CD4-positive, alpha-beta T cell treated with Interferon gamma for 1 hour (primary cell): ENCODE measurements at places on chromosomes 13 and 19.
A peak's percentile ranks its signal among the peaks of the same experiment; 100 is the strongest.

GRCh38 chr19:18284712-18285360 lies 3.4 kb upstream of the JUND start:
- DNase-seq, result no peak

DNA sequence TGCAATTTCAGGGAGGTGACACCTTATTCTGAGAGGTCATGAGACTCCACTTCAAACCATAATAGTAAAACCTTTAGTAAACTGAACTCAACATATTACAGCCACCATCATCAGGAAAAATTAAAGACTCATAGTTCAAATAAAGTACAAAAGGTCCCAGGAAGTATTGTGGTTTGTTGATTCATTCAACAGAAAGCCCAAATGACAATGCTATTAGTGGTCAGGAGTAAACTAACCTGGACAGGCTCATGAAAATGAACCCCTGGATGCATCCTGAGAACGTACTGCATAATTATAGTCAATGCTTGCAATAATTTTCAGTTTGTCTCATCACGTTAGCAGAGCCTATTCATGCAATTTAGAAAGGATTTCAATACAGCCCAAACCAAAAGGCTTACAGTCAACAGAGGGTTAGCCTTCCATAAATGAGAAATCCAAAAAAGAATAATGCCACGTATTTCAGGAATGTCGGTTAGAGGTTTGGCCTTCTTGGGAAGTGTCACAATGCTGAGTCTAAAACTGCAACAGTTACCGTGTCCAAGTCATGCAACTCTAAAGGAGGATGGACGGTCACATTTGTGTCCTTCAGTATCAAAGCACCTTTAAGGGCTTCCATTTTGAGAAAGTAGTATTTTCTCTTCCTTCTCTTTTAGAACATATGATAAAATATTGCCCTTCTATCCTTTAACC lies 280.8 kb downstream of the ABCC4 start:
- DNase-seq, result no peak

- peak; percentile 49 for DNase-seq
Observed at GRCh38 chr13:48731957-48732569, 78.3 kb downstream of the CYSLTR2 start.

DNA sequence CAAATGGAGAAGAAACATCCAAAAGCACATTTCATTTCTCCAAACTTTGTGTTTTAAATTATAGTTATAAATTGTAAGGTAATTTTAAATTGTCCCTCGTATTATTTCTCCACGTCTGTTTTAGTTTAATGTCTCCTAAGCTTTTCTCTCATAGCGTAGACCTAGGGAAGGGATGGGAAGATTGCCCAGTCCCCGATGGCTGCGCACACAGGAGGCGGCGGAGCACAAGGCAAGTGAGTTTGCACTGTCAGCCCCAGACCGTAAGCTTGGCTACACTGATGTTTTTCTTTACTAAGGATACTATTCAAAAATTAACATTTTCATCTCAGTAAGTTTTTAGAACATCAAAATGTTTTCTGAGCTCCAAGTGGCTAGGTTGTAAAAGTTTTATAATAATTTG lies 72.3 kb downstream of the GPR12 start:
- DNase-seq, result no peak

DNA sequence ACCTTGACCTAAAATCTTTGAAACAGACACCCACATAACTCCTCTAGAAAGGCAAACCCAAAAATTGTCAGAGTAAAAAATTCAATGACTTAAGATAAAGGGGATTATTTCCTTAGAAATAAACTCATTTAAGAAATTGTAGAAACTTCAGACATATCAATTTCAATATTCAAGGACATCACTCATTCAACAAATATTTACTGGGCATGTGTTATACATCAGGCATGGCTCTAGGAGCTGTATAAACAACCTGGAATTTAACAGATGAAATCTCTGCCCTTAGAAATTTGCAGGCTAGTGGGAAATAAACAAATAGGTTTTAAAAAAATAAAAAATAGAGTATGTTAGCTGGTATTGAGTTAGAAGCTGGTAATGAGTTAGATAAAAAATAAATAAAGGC lies 84.0 kb upstream of the LSM14A start:
- no peak for DNase-seq

GRCh38 chr19:6098574-6098973 lies 11.7 kb downstream of the RFX2 start:
- no peak for DNase-seq

DNA sequence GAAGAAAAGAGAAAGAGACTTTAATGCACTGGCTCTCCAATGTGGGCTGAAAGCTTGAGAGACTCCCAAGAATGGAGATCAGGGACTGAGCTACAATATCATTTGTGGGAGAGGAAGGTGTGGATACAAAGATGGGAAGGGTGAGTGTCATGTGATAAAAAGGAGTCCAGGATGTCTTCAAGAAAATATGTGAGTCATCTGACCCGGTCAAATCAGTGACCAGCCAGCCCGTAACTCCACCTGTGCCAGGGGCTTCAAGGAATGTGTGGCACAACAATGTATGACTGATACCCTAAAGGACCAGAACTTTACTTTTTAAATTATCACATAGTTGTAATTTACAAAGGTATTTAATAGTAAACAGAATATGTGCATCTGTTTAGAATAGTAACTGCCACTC lies 97.2 kb downstream of the DOCK9 start:
- no peak for DNase-seq

- DNase-seq, result no peak
Observed at GRCh38 chr13:21573920-21574712, 29.9 kb downstream of the MICU2 start.

GRCh38 chr13:99836291-99836690 lies 135.3 kb downstream of the ZIC5 start:
- no peak for DNase-seq

- DNase-seq, result no peak
Observed at GRCh38 chr19:46931202-46931601, 70.4 kb downstream of the ARHGAP35 start.

DNA sequence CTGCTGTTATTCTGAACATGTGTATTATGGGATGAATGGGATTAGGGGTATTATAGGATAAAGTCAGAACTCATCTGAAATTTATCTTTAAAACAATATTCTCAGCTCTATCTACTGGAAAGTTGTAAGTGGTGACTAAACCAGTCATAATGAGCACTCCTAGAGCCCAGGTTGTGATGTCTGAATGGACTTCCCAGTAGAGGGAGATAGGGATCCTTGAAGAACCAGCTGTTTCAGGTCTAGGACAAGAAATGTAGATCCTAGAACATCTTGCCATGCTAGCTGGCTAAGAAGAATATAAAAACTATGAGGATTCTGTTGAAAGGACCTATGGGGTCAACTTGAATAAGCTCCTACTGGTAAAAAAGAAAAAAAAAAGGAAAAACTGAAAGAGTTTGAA lies 310.8 kb downstream of the SLC7A1 start:
- DNase-seq, result no peak

DNA sequence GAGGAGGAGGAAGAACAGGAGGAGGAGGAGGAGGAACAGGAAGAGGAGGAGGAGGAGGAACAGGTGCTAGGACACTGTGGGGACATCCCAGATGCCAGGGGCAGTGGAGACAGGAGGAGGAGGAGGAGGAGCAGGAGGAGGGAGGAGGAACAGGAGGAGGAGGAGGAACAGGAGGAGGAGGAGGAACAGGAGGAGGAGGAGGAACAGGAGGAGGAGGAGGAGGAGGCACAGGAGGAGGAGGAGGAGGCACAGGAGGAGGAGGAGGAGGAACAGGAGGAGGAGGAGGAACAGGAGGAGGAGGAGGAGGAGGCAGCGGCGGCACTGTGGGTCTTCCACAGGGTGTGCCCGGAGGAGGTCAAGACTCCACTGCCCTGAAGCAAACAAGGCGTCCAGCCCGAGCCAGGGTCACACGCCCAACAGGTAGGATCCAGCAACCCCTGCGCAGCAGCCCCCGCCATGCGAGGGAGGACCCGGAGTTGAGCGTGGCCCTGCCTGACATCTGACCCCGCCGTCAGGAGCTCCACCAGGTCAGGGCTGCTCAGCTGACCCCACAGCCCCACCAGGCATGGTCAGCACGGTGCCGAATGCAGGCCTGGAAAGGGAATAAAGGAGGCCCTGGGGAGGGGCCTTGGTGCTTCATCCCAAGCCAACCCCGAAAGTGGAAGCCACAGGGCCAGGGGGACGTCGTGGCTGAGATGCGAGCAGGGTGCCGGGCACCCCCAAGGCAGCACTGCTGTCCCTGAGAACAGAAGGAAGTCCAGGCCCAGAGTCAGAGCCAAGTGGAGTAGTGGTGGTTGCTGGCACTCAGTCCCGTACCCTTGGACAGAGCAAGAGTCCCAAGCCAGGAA lies 9.2 kb downstream of the SBNO2 start:
- no peak for DNase-seq

- DNase-seq, result no peak
Observed at GRCh38 chr19:4896372-4896771, 6.3 kb downstream of the ARRDC5 start.

DNA sequence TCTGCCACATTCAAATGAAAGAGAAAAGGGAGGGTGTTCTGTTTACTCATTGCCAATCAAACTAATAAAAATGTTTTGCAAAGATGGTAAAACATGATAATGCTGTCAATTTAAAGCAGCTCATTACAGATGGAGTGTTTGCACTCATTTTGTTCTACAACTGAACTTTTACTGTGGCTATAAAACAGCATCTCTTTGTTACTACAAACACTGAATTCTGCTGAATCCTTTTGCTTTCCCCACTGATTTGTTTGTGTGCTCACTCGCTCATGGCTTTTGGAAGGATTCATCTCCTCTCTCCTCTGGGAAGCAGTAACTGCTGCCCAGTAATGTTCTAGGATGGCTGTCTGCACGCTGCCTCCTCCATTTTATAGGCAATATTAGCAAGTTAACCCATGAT lies 434.5 kb downstream of the PCDH9 start:
- DNase-seq, result no peak

- no peak for DNase-seq
Observed at GRCh38 chr13:29702912-29703351, 107.4 kb upstream of the SLC7A1 start.

GRCh38 chr13:50676602-50677001 lies 166.9 kb downstream of the DLEU7 start:
- DNase-seq, result no peak

GRCh38 chr19:3250675-3251074 lies 26.2 kb downstream of the CELF5 start:
- DNase-seq, result peak; percentile 12

GRCh38 chr13:60509601-60510386 lies 112.8 kb downstream of the TDRD3 start:
- no peak for DNase-seq

DNA sequence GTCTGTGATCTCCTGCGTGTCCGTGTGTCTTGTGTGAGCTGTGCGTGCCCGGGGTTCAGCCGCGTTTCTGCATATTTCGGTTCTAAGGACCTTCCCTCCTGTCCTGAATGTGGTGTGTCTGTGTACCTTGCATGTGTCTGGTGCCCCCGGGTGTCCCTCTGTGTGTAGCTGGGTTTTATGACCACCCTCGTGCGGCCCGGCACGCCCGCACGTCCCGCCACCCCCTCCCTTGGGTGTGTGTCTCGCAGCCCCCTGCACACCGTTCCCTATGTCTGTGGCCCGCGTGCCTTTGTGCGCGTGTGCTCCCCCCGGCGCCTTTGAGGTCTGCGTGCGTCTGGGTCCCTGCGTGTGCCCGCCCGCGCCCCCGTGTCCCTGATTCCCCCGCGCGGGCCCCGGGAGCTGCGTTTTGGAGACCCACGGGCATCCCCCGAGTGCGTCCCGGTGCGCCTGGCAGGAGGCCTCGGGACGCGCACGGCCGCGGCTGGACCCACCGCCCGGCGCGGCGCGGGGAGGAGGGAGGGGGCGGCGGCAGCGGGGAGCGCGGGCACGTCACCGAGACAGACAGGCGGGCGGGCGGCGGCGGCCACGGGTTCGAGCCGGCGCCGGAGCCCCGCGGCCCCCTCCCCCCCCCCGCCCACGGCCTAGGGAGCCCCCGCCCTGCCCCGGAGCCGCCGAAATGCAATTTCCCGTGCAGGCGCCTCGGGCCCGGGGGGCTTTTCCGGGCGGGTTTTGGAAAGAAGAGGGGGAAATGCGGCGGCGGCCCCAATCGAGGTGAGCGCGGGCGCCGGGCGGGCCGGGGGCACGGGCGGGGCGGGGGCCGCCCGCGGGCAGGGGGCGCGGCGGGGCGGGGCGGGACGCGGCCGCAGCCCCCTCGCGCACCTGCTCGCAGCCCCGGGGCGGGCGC lies 12.0 kb upstream of the NANOS3 start:
- no peak for DNase-seq

DNA sequence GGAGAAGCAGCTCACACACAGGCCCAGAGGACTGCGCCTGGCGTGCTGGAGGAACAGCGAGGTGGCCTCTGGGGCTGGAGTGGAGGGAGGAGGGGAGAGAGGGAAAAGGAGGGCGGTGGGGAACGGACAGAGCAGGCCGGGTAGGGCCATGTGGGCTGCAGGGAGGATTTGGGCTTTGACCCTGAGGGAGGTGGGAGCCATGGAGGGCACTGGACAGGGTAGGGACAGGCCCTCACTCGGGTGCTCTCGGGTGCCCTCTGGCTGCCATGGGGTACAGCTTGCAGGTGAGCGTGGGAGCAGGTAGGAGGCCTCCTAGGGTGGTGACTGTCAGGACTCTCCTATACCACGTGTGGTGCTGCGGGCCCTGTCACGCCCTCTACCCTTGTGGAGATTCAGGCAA lies 22.8 kb downstream of the PLIN4 start:
- no peak for DNase-seq

GRCh38 chr13:98295371-98295770 lies 118.3 kb upstream of the RNF113B start:
- DNase-seq, result no peak

- DNase-seq, result no peak
Observed at GRCh38 chr19:46602392-46603194, 1.5 kb downstream of the CALM3 start.

- no peak for DNase-seq
Observed at GRCh38 chr13:28659621-28659970, 666 bp downstream of the POMP start.

- no peak for DNase-seq
Observed at GRCh38 chr19:46283771-46284170, 13.1 kb upstream of the HIF3A start.

- no peak for DNase-seq
Observed at GRCh38 chr19:54114340-54115108, 933 bp downstream of the TFPT start.

DNA sequence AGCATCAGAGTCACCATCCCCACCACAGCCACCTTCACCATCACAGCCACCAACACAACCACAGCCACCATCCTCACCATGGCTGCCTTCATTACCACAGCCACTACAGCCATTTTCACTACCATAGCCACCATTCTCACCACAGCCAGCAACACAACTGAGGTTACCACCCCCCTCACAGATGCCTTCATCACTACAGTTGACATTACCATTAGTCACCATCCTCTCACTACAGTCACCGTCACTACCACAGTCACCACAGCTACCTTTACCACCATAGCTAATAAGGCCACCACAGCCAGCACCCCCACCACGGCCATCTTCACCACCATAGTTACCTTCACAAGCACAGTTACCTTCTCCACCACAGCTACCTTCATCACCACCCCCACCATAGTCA lies 269.6 kb downstream of the DNAJC15 start:
- DNase-seq, result no peak
